ENCODE measurements at places on chromosomes 4 and X.

GRCh38 chr4:3225071-3225850, 23.7 kb upstream of the MSANTD1 start:
- no peak for DNase-seq

GRCh38 chr4:122747068-122747467, 14.6 kb downstream of the BBS12 start:
- DNase-seq = no peak

DNA sequence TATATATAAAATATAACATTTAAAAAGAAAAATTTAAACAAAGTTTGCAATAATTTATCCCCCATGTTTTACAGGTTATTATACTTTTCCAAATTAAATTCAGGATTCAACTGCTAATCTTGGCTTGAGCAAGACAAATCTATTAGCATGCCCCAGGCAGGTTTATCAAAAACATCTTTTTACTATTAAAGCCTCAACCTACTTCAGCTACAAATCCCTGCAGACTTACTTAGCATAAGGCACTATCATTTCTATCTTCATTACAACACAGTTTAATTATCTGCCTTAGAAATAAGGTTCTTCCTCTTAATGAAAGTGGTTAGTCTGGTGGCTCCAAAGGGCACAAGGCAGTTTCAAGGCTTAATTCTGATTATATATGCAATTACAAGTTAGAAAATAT, 477.6 kb downstream of the PACRGL start:
- no peak for DNase-seq

- no peak for DNase-seq
Measured at GRCh38 chrX:139083191-139083590, 371.7 kb upstream of the FGF13 start.

DNA sequence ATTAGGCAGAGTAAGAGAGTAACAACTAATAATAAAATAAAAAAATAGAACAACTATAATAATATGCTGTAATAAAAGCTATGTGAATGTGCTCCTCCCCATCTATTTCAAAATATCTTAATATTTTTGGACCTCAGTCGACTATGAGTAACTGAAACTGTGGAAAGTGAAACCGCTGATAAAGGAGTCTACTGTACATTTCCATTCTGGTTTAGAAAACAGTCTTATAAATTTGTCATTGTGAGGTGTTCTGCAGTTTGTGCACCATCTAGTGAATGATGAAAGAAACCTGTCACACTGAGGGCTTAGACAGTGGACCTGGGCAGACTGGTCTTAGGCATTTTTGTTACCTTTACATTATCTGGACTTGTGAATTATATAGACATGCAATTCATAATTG, 42.0 kb downstream of the TMEM150C start:
- no peak for DNase-seq

GRCh38 chr4:147928400-147928799, 196.5 kb downstream of the ARHGAP10 start:
- DNase-seq = no peak

DNA sequence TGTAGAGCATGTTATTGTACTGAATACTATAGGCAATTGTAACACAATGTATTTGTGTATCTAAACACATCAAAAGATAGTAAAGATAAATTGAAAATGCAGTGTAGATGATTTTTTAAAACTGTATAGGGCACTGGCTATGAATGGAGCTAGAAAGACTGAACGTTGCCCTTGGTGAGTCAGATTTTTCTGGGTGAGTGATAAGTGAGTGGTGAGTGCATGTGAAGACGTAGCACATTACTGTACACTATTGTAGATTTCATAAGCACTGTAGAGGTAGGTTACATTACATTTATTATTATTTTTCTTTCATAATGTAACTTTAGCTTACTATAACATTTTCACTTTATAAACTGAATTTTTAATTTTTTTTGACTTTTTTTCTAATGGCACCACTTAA, 1491.6 kb downstream of the TECRL start:
- DNase-seq = no peak

GRCh38 chr4:124526769-124527168, 185.8 kb downstream of the ANKRD50 start:
- no peak for DNase-seq

DNA sequence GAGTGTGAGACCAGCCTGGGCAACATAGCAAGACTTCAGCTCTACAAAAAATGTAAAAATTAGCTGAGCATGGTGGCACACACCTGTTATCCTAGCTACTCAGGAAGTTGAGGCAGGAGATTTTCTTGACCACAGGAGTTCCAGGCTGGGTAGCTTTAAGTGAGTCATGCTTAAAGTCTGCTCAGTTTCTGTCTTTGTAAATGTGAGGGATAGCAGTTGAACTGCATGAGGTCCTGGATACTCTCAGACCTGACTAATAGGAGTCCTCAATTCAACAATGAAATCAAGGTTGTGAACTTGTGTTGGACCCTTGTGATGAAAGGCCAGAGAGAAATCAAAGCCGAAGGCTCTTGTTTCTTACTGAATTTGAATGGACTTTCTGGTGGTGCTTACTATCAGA, 45.2 kb downstream of the STARD8 start:
- no peak for DNase-seq

DNA sequence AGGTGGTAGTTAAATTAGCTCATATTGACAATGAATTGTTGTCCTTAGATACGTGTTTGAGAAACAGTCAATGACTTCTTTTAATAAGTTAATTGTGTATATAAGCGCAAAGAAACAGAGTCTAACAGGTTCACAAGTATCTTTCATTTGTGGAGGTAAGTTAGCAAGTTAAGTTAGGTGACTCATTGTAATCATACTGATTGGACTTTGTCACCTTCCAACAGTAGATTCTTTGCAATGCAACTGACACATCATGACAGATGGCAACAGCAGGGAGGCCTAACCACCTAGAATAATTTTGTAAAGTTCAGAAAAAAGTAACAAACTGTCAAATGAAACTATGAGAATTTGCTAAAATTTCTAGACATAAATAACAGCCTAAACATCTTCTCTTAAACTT, 207.6 kb upstream of the PITX2 start:
- no peak for DNase-seq

Data from CD4-positive, alpha-beta T cell treated with Interleukin-21 for 1 hour (primary cell).